DMS53 (cell line): ENCODE measurements at places on chromosomes 1 and 21.

DNA sequence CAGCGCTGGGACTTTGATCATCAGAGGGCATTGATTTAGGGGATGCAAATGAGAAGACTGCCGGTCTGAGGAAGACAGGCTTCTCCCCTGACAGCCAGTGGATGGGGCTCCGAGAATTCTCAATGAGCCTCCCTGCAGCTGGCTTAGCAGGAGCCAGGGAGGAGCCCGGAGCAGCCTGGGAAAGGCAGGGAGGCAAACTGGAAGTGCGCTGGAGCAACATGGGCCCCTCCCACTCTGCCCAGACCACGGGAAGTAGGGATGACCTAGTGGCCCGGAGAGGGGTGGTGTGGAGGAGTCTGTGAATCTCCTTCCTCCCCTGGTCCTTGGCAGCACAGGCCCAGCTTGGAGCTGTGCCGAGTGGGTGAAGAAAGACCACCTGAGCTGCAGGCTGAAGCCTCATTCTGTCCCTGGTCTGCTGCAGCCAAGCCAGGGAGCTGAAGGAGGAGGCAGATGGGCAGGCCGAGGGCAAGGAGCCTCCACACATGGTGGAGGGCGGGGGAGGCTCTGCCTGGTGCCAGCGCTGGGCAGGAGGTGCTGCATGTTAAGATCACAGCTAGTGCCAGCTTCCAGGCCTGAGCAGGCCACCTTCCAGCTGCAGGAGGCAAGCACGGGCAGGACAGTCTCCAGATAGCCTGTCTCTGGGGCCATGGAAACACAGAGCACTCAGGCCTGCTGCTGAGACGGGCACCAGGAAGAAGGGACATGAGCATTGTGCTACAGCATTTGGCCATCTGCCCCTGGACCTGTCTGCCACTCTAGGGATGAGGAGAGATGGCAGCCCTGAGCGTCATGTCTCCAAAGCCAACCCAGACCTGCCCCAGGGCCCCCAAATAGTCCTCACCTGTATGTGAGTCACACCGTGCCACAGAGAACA is 12.2 kb upstream of the CLSTN1 start:
- peak; percentile 67 for DNase-seq

DNA sequence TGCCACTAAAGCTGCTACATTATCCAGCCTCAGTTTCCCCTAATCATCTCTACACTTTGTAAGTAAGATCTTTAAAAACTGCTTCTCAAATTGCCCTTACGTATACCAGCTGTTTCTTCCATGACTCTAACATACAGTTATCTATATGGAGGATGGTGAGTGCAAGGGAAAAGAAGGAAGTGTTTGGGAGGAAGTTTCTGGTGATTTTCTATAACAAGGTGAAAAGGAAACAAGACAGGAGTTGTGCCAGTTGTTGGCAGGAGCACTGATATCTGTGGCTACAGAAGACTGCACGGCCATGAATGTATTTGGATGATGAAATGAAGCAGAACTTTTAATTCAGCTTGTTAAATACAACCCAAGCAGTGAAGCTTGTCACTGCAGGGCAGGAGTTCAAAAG is 32.3 kb upstream of the NHLH2 start:
- no peak for DNase-seq

DNA sequence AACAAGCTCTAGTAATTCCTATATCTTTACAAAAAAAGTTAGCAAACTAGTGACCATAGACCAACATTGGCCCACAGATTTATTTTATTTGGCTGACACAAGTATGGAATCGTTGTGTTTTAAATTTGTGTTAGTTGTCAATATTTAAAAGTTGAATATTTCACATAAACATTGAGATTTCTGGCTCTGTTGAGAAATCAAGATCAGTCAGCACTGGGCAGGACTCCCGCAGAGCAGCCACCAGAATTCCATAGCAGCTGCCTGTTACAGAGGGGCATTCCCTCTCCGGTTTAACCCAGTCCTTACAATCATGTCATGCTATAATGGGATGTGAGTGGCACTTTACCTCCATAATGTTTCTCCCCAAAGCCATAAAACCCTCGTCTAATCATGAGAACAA is 79.2 kb upstream of the NRIP1 start:
- no peak for DNase-seq

DNA sequence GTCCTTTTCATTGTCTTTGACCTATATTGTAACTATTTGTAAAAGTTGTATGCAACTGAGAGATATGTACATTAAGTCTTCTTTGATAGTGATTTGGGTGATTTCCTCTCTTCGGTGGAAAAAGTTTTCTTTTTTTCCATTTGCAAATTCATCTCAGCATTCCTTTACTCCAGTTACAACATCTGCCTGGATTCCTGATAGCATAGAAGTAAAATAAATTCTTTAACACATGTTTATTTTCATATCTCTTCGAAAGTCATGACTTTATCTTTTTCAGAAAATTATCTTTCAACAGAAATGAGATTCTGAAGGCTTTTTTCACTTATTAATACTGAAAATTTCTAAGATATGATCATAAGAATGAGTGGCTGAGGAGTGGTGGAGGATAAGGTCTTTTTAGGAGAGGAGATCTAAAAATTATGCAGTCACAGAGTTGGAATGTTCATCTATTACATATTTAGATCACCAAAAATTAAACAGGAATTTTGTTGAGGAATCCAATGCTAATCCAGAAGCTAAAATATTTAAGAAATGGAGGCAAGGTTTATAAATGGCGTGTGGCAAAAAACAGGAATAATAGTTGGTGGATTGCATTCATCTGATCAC is 400.5 kb downstream of the KCNT2 start:
- no peak for DNase-seq

GRCh38 chr1:154324241-154324640 is 1.1 kb upstream of the ATP8B2 start:
- DNase-seq, result no peak

DNA sequence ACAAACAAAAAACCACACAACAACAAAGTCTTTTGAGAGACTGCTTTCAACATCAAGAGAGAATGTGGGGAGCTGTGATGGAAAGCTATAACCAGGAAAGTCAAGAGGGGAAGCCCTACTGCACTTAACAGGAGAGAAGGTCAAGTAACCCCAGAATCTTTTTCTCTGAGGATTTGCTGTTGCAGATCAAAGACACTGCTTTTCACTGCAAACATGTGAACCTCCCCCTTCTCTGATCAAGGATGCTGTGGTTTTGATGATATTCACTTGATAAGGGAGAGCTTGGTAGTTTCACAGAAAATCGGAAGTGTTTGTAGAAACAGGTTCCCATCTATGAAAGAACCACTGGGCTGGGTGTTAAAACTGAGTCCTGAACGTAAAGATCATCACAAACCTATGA is 4.8 kb downstream of the ETV3 start:
- DNase-seq, result no peak

- DNase-seq, result no peak
Measured at GRCh38 chr1:170547255-170547654, 15.3 kb downstream of the GORAB start.

GRCh38 chr1:99228153-99228552 is 36.1 kb upstream of the PLPPR4 start:
- no peak for DNase-seq

GRCh38 chr1:55448261-55448660 is 233.1 kb upstream of the USP24 start:
- DNase-seq, result no peak

GRCh38 chr1:59747420-59748024 is 67.2 kb upstream of the HOOK1 start:
- DNase-seq, result no peak

DNA sequence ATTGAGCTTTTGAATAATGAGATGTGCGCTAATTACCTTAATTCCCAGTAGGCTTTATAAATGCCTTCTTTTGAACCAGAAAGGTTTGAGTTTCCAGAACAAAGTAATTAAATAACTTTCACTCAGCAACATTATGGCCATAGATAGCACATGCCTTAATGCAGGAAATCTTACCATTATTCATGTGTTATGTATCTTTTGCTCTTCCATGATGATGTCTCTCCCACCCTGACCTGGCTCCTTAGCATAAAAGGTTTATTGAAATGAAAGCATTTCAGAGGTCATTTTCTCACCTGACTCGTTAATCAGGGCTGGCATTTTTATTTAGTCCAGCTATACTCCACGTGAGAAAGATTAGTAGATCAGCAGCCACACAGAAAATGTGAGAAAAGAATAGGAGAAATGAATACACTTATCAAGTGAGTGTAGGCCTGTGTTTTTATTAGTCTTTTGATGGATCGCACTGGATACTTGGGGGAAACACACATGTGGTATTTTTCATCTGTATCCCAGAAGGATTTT is 180.2 kb downstream of the ATP6V1G3 start:
- no peak for DNase-seq

- DNase-seq, result no peak
Measured at GRCh38 chr21:45543710-45544448, 1.6 kb upstream of the SLC19A1 start.

DNA sequence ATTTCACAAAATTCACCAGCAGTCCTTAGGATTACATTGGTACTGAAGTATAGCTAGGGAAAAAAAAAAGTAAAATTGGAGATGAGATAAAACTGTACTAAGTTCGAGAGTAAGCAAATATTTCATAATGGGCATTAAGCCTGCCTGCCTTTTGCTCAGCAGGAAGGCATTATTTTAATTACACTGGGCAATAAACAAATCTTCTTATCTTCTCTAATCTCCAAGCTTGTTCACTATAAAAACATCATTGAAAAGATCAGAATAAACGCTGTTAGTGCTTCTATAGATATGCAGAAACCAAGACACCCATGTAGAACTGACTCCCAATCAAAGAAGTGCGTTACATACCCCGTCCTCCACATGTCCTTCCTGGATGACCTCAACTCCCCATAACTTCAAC is 174.2 kb upstream of the CHODL start:
- no peak for DNase-seq

DNA sequence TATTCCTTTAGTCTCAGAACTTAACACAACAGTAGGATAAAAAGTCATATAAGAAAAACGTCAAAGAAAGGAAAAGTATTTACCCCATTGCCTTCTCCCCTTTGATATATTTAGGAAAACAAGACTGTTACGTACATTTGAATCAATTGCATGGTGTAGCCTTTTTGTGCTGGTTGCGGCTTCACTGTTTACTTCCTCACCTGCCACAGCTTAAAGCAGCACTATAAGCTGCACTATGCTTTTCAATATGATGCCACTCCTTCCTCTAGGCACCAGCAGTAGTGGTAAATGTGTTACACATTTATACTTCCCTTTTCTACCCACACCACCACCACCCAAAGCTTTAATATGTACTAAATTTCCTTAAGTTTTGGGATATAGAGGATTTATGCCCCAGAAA is 111.1 kb downstream of the ATP1B1 start:
- DNase-seq, result no peak

DNA sequence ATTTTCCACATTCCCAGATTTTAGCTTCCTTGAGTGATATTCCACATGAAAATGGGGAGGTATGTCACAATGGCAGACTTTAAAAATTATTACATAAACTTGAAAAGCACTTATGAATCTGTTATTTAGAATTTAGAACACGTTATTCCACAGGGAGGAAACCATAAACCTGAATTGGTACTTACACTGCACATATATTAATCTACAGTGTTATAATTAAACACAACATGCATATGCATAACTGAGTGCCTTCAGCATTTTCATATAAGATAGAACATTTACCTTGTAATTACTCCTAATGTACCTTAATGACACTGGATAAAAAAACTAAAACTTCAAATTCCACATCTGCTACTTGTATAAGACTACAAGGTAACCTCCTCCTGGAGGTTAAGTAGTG is 9.8 kb downstream of the ARHGAP29 start:
- no peak for DNase-seq

GRCh38 chr1:214445199-214445598 is 106.2 kb downstream of the PTPN14 start:
- peak; percentile 35 for DNase-seq

DNA sequence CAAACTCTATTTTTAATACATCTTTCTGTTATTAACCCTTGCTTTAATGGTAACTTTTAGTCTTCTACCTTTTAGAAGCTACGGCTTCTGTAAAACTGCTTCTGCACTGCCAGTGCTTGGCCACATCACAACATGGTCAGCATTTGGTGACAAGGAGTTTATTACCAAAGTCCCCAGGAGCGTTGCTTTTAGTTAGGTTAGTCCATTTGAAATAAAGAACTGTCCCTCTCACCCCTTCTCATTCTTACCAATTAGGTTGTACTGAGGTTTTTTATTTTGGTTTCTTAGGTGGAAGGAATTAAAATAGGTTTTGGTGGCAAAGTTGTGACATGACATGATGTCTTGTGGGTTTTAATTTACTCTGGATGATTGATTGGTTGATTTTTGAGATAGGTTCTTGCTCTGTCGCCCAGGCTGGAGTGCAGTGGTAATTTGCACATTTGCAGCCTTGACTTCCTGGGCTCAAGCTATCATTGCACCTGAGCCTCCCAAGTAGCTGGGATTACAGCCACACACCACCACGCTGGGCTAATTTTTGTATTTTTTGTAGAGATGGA is 39.2 kb downstream of the SPEN start:
- no peak for DNase-seq

DNA sequence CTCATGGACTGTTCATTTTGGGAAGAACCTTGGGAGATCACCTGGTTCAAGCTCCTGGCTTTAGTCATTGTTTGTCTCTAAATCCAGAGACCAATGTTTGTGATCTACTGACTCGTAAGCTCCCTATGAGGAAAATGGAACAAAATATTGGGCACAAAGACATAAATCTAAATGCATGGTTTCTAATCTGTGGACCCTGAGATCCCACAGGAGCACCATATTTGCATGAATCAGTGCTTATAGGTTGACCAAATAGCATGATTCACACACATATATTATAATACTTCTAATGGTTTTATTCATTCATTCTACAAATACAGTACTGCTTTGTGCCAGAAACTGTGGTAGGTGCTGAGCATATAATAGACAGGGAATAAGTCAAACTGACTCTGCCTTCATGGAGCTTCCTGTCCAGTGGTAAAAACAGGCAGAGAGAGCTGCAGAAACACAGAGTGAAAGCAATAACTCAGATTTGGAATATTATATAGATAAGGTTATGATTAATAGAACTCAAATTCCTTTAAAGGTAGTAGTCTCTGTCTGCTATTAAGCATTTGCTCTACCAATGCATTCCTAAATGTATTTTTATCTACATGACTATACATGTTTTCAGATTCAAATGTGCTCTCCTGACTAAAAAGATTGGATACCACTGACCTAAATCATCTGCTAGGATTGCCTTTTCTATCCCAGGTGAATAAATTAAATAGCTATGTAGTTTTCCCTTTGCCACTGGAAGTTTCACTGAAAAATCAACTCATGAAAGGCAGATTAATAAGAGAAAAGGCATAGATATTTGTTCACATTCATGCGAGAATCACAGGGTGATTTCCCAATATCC is 198.6 kb upstream of the CAMK1G start:
- no peak for DNase-seq

GRCh38 chr1:48208251-48208650 is 14.3 kb upstream of the SLC5A9 start:
- no peak for DNase-seq

- DNase-seq, result no peak
Measured at GRCh38 chr1:212862111-212862690, 4.1 kb downstream of the FLVCR1 start.
